Activated CD8-positive, alpha-beta memory T cell treated with anti-CD3 and anti-CD28 coated beads, Interleukin-2, amount 50 U/mL, for 4 hours (primary cell): ENCODE measurements at places on chromosomes 6 and 20.

- no peak for DNase-seq
These were observed 23.8 kb downstream of the SLCO4A1 start for GRCh38 chr20:62665826-62666735.

DNA sequence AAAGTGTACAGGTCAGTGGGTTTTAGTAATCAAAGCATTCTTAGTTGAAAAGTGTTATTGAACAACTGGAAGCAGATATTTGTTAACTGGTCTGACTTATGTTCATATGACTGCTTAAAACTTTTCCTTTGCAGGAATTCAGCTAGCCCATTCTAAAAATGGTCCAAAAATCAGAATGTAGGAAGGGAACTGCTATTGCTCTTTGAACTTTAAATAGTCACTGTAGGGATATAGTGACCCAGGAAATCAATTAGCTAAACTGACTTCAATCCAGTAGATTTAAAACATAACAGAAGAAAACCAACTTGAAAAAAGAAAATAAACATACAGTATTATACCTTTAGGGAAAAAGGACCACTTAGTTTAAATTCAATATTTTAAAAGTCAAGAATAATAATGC lies 25.5 kb downstream of the AKAP12 start:
- no peak for DNase-seq

GRCh38 chr6:127566651-127567050 lies 10.3 kb upstream of the C6orf58 start:
- no peak for DNase-seq

DNA sequence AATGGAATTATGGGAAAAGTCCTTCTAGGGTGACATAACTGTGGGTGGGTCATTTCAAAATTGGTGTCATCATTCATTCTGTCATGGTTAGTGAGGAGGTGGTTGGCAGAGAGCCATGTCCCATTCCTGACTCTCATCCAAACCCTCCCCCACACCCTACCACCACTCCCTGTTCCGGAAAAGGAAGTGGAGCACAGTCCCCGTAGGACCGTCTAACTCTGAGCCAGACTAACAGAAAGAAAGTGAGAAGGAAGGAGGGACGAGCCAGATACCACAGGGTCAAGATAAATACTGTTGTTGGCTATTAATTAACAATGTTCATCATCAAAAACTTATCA lies 4.8 kb downstream of the TRIM10 start:
- DNase-seq = no peak

GRCh38 chr6:44388887-44389286 lies 1.4 kb downstream of the CDC5L start:
- no peak for DNase-seq

- no peak for DNase-seq
These were observed 126.9 kb upstream of the TIAM2 start for GRCh38 chr6:154868143-154868594.

GRCh38 chr20:3334156-3334943 lies 73.1 kb downstream of the DNAAF9 start:
- no peak for DNase-seq

DNA sequence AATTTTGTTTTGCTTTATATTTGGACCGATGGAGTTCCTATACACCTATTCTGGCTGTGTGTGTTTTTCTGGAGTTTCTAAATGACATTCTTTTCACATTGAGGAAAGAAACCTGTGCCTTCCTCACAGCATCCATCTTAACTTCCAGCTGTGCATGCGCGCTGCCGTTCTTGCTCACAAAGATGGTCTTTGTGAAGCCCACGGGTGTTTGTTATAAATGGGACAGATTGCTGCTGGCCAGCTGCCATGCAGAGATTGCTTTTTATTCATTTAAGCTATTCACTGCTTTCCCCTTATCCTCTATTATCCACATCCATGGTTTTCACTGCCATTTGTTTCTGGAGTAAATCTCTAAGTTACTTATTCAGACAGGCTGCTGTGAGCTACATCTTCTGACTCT lies 54.2 kb downstream of the SYNDIG1 start:
- no peak for DNase-seq
